ENCODE measurements at places on chromosomes 4 and X. TPM values are rescaled to one million over a fixed set of nuclear protein-coding genes. Genes with fewer than 3 reads are reported as not detected.

DNA sequence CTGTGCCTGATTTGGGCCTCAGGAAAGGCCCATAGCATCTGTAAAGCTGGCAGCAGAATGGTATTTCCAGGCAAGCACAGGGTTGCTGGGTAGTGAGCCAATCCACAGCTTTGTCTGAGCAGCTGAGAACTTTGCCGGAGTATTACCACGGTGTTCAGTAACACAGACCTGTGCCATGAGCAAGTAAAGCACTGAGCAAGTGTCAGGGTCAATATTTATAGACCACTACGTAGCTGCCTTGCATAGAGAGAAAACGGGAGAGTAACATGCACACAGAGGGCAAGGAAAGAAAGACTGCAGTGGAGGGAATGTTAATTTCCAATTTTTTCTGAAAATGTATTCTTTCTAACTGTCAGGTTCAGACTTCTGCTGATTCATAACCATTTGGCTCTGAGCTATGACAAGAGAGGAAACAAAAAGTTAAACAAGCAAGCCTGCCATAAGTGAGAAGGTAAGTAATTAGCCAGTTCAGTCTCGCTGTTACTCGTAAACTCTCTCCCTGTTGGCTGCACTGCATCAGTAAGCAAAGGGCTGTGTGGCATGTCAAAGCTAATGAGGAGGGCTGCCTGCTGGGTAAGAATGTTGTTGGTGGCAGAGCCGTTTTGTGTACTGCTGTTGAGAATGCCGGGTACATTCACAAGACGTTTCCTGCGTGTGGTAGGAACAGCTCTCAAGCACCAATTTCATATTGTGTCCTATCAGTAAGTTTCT, 238.1 kb downstream of the BMPR1B start:
- DNase-seq, result no peak

COX7B2 gene
- not detected for total RNA-seq

DNA sequence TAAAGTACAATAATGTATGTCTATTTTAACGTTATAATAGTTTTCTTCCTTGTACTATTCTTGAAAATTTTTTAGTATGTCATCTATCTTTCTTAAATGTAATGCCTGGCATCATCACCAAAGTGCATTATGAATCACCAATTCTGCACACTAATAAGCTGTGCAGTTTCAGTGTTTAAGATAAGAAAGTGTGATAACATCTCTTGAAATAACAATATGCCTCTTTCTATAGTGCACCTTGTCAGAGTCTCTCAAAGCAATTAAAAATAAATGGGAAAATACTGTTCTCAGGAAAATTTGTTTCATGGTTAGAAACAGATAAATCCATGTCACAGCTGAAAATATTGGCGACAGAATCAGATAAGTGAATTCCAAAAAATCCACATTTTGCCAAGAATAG, 457.4 kb upstream of the PCDH10 start:
- no peak for DNase-seq

TMEM156 gene
- 11.3 TPM for total RNA-seq

- DNase-seq, result no peak
Observed at GRCh38 chr4:76219299-76220055, 5.9 kb upstream of the SCARB2 start.

FAT1 gene
- total RNA-seq, result 0.02 TPM

GRCh38 chr4:113781439-113782040, 20.0 kb upstream of the CAMK2D start:
- no peak for DNase-seq

PPARGC1A gene
- total RNA-seq, result not detected

IDUA gene
- 7.1 TPM for total RNA-seq
